ENCODE measurements at places on chromosomes 1 and 21. TPM values are rescaled to one million over a fixed set of nuclear protein-coding genes. Genes with fewer than 3 reads are reported as not detected.

DNA sequence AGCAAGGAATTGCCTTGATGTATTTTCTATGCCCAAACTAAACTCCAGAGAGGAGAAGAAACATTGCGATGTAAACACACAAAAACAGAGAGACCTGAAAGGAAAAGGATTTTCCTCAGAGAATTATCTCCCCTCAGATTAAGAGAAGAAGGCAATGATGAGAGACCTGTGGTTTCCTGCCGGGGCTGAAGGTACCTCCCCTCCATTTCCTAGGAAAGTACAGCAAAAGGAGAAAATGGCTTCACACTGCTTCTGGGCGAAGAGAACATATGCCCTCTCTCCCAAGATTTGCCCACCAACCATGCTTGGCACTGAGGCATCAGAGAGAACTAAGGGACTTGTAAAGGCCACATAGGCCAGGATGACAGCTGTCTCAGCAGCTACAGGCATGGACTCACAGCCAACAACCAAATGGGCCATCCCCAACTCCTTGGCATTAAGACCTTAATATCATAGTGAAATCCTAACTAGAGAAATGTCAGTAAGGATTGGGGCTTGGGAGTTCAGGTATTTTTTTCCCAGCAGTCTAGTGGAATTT is 523.0 kb downstream of the PTPRC start:
- no peaks in the 10 kb centered on the region for H3K36me3 ChIP-seq
- no peak overlapping the region for H3K27ac ChIP-seq
- no peaks in the 10 kb centered on the region for H3K27me3 ChIP-seq
- no peak for DNase-seq
- peaks cover 5% of the 10 kb centered on the region for H3K4me1 ChIP-seq

GRCh38 chr1:231058416-231059109 is 18.5 kb upstream of the FAM89A start:
- no peaks in the 10 kb centered on the region for H3K4me1 ChIP-seq
- no peak overlapping the region for H3K4me3 ChIP-seq
- H3K27me3 ChIP-seq: no peaks in the 10 kb centered on the region
- no peak overlapping the region for H3K27ac ChIP-seq
- no peaks in the 10 kb centered on the region for H3K36me3 ChIP-seq

- no peak overlapping the region for H3K4me3 ChIP-seq
- no peaks in the 10 kb centered on the region for H3K27me3 ChIP-seq
- H3K36me3 ChIP-seq: no peaks in the 10 kb centered on the region
These were observed 768.0 kb upstream of the TMPRSS15 start for GRCh38 chr21:19171585-19171984.

DNA sequence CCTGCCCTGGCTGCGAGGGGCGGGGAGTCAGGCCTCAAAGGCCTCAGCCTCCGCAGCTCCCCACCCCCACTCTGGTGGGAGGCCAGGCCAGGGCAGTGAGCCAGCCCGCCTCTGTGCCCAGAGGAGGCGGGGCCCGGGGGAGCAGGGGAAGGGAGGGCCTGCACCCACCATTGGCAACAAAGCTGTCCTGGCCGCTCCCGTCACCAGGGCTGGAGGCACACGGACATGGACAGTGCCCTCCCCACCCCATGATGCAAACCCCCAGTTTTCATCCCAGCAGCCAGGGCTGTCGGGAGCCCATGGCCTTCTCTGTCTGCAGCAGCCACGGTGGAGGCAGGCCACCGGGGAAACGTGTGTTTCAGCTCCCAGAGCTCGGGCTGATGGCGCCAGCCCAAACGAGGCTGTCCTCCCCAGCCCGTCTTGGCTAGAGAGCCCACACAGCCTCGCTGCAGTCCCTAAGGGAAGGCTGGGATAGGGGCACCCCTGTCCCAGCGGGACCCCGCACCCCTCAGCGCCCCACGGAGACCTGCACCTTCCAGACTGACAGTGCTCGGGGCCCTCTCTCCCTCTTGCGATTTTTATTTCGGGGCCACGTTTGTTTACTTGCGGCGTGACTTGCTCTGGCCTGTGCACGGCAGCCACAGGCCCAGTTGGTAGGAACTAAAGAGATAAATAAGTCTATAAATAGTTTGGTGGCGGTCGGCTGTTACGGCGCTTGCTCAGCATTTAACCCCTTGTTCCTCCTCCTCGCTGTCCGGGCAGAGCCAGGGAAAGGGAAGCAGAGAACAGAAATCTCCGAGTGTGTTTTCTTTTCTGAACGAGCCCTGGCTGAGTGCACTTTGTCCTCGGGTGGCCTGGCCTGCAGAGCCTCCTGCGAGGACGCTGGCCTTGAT is 101.8 kb downstream of the PRDM16 start:
- H3K27me3 ChIP-seq: peaks cover 24% of the 10 kb centered on the region
- H3K4me3 ChIP-seq: no peak overlapping the region
- H3K27ac ChIP-seq: no peak overlapping the region
- H3K36me3 ChIP-seq: no peaks in the 10 kb centered on the region

GRCh38 chr1:7613106-7613850 is 157.8 kb upstream of the VAMP3 start:
- no peak overlapping the region for H3K27ac ChIP-seq
- H3K27me3 ChIP-seq: peaks cover 2% of the 10 kb centered on the region
- H3K4me3 ChIP-seq: no peak overlapping the region
- DNase-seq: no peak

NAV1 gene
- 2.8 TPM for total RNA-seq

ZYG11A gene
- total RNA-seq: 0.16 TPM

DNA sequence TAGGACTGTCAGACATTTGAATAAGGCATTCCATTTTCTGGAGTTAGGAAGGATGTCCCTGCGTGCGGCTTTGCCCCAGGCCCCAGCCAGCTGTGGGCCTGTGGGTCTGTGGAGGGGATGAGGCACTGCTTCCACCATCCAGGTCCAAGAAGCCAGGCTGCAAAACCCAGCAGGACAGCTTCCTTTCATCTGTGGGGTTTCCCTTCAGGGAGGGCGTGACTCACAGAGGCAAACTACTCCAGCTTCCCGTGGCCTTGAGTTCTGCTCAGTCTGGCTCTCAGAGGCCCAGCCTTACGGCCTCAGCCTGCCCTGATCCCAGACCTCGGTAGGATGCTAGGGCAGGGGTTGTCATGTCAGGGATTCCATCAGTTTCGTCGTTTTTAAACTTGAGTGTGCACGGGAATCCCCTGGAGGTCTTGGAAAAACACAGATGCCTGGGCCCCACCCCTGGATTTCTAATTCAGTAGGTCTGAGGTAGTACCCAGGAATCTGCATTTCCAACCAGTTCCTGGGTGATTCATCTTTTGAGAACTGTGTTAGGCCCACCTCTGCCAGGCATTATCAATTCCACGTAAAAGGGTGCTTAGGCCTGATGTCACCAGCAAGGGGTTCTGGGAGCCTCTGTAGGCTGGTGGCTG is 32.3 kb upstream of the TENT5C start:
- H3K27ac ChIP-seq: no peak overlapping the region
- H3K4me3 ChIP-seq: no peak overlapping the region
- peaks cover 23% of the 10 kb centered on the region for H3K4me1 ChIP-seq
- H3K27me3 ChIP-seq: no peaks in the 10 kb centered on the region

DNA sequence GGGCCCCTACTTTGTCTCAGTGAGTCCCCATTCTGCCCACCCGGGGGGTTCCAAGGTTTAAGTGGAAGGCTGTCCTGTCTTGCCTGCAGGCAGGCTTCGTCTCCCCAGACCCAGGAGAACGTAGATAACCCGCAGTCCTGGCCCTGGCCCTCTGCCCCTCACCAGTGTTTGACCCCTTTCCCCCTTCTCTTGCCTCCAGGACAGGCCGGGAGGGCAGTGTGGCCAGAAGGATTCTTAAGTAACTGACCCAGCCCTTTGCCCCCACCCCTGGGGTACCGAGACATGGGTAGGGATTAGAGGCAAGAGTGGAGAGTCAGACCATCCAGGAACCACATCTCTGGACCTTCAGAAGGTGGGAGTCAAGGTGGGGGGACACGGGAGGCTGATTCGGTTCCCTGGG is 8.8 kb downstream of the TMEM222 start:
- no peak for DNase-seq
- peaks cover 85% of the 10 kb centered on the region for H3K36me3 ChIP-seq
- H3K27me3 ChIP-seq: no peaks in the 10 kb centered on the region

GRCh38 chr21:42287193-42288083 is 27.8 kb downstream of the TFF3 start:
- H3K4me1 ChIP-seq: no peaks in the 10 kb centered on the region
- no peak overlapping the region for H3K4me3 ChIP-seq
- H3K36me3 ChIP-seq: peaks cover 74% of the 10 kb centered on the region
